ENCODE measurements at places on chromosomes 2 and 18.

GRCh38 chr2:166792808-166793207, 95.5 kb upstream of the XIRP2 start:
- no peak for DNase-seq

DNA sequence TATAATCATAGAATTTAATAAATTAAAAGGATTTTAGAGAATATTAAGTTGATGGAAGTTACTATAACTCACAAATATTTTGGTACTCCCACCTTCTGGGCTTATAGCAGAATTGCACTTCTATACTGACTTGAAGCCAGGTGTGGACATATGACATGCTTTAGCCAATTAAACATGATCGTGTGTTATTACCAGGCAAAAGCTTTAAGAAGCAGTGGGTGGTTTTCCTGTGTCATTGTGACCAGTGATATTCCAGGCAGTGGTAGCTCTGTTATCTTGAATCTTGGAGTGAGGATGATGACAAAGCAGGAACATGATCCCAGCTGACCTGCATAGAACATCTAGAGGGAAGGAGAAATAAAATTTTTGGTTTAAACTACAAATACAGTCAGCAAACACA, 370.9 kb upstream of the ZEB2 start:
- no peak for DNase-seq

DNA sequence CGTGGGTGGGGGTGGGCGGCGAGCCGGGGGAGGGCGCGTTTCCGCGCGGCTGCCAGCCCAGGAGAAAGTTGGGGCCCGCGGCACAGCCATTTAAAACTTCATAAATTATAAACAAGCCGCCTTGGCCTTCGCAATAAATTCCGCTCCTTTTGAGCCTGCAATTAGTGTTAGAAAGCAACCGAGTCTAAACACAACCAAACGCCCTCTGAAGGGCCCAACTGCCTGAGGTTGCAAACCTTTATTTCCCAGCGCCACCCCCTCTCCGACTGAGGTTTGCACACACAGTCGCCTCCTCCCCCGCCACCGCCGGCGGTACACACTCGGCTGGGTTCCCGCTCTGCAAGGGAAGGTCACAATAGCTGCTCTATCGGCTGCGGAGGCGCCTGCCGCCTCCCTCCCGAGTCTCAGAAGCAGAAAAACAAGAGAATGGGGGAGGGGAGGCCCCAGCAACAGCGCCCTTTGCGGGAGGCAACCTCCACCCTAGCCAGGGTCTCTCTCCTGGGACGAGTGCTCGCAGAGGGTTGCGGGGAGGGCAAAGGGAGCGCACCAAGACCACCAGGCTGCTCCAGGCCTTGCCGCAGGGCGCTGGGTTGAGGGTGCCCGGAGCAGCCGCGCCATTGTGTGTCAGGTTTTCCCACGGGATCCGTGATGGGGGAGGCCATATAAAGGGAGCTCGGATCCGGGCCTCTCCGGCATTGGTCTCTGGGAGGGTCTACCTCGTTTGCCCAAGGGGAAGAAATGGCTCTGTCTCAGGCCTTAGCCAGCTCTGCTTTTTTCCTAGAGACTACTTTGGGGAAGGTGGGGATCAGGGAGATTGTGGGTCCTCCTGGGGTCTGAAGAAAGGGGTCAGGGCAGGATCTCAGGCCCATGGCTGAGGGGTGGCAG, 13.4 kb upstream of the HOXD1 start:
- no peak for DNase-seq

DNA sequence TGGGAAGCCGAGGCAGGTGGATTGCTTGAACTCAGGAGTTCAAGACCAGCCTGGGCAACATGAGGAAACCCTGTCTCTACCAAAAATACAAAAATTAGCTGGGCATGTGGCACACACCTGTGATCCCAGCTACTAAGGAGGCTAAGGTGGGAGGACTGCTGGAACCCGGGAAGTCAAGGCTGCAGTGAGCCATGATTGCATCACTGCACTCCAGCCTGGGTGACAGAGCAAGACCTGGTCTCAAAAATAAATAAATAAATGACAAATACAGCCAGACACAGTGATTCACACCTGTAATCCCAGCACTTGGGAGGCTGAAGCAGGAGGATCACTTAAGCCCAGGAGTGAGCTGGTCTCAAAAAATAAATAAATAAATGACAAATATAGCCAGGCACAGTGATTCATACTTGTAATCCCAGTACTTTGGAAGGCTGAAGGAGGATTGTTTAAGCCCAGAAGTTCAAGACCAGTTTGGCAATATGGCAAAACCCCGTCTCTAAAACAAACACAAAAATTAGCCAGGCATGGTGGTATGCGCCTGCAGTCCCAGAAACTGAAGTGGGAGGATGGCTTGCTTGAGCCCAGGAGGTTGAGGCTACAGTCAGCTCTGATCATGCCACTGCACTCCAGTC, 6.2 kb downstream of the KANSL3 start:
- no peak for DNase-seq

DNA sequence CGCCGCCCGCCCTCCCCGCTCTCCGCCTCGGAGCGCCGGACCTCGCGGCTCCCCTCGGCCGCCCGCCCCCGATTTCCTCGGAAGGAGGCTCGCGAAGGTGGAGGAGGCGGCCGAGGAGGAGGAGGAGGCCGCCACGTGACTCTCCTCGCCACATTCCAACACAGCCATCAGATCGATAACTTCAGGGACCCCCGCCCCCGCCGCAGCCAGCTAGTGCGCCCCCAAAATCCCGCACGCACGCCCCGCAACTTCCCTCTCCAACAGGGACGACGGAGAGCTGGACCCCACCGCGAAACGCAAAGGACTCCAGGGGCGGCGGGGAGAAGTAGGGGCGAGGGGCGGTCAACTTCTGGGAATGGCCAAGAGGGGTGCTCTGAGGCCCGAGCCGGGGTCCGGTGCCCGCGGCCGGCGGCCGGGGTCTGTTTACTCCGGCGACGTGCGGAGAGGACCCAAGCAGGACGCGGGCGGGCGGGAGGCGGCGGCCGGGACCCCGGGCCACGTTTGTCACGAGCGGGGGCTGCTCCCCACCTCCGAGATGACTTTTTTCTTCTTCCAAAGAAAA, 2.0 kb downstream of the ZNF521 start:
- DNase-seq, result no peak

- peak; percentile 37 for DNase-seq
These were observed 266.5 kb downstream of the HRH4 start for GRCh38 chr18:24726727-24727492.

DNA sequence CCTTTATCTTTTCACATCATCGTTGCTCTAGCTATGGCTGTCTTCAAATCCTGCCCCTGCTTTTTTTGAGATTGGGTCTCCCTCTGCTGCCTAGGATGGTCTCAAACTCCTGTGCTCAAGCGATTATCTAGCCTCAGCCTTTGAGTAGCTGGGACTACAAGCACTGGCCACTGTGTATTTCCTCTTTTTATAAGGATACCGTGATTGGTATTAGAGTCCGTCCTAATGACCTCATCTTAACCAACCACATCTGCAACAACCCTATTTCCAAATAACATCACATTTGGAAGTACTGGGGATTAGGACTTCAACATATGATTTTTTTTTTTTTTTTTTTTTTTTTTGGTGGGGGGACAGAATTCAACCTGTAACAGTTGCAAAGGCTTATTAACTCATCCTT, 9.1 kb downstream of the RESP18 start:
- no peak for DNase-seq

GRCh38 chr2:106745468-106745867, 140.5 kb downstream of the ST6GAL2 start:
- DNase-seq, result no peak

GRCh38 chr2:237627441-237628246, at the start of gene LRRFIP1:
TSS of gene LRRFIP1 (plus strand) at chr2:237627587. CDS start at chr2:237627645, 58 bp downstream.
- no peak for DNase-seq

DNA sequence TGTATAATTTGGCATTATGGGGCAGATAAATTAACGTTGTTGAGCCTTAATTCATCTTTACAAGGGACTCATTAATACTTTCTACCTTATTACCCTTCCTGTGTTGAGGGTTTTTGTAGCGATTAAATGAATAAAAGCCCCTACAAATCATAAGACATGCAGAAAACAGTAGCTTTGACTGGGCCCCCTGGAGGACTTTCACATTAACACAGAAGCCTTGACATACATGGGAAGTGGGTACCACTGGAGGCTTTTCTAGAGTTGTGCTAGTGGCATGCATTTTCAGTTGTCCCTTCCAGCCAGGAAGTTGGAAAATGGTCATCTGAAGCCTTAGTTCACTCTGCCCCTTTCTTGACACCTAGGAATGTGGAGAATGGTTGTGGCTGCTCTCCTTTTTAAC, 30.2 kb downstream of the MTA3 start:
- DNase-seq, result no peak

DNA sequence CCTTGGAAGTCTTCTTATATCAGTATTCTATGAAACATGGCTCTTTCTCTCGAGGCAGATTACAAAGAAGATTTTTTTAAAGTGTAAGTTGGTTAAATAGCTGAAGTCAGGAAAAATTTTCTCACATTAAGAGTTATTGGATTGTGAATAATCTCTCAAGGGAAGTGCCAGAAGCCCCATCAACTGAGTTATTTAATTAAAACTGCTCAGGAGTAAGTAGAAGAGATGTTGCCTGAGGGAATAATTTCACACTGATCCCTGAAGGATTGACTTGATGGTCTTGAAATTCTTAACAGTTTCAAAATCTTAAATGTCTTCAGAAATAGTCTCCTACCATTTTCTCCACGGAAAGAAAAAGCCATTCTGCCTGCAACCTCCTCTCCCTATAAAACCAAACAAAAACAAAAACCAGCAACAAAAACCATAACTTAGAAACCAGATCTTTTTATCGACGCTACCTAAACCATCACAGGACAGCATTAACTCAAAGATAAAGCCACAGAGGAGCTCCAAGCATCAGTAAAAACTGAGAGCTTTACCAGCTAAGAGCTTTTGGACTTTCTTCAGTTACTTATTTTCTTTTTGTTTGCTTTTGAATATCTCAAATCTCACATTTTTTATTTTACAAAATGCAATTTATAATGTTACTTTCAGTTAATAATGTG, 12.9 kb downstream of the CD226 start:
- no peak for DNase-seq

- no peak for DNase-seq
These were observed 1454.0 kb upstream of the PIK3C3 start for GRCh38 chr18:40501026-40501425.

- no peak for DNase-seq
These were observed 65.8 kb upstream of the HS6ST1 start for GRCh38 chr2:128384446-128384845.

GRCh38 chr2:98552499-98553179, 55.7 kb downstream of the COA5 start:
- DNase-seq, result no peak

GRCh38 chr2:193294371-193294770, 1099.6 kb upstream of the TMEFF2 start:
- DNase-seq, result no peak

DNA sequence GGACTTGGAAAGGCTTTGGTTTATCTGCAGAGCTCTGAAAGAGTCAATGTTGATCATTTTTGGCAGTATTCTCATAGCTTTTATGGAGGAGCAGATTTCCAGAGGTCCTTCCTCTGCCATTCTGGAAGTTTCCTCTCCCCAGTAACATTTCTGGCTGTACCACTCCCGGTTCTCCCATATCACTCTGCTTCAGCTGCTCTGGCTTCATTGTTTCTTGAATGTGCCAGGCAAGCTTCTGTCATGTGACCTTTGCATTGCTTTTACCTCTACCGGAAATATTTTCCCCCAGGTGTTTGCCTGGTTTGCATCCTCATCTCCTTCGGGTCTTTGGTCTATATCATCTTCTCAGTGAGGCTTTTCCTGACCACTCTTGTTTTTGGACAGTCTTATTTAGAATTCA, 12.4 kb downstream of the PCYOX1 start:
- DNase-seq, result no peak

GRCh38 chr2:169909376-169909775, 82.1 kb downstream of the UBR3 start:
- no peak for DNase-seq

- no peak for DNase-seq
These were observed 374.8 kb upstream of the MYT1L start for GRCh38 chr2:2705871-2706270.

DNA sequence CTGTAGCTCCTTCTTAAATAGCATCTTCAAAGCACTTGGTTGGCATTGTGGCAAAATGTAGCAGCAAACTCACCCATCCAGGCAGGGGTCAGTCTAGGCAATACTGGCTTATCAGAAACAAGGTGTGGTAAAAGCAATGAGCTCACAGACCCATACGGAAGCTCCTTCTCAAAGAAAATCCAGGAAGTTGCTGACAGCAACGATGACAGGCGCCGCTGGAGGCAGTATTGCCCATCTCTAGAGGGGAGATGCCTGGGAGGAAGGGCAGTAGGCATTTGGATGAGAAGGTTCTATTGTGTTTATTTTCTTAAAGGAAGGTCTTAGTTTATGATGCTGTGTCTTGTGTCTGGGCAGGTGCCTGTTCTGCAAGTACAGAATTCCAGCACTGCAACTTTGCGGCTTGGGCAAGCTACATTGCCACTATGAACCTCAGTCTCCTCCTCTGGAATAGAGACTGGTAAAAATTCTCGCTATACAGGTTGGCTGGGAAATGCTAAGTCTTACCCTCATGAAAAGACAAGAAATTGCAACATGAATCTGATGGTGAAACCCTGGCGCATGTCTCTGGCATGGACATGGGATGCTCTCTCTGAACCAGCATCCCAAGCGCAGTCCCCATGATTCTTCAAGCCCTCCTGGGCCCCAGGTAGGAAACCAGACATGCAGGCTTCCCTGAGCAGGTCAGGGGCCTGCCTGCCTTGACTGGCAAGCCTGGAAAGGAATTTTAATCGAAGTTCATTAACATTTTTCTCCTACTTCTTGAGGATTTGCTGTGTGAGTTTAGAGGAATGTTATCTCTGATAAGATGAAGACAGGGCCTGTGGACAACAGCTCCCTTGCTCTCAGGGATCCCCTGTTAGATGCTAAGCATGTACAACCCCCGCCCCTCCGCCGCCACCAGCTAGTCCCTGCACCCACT, 156.0 kb downstream of the TFCP2L1 start:
- DNase-seq, result no peak

DNA sequence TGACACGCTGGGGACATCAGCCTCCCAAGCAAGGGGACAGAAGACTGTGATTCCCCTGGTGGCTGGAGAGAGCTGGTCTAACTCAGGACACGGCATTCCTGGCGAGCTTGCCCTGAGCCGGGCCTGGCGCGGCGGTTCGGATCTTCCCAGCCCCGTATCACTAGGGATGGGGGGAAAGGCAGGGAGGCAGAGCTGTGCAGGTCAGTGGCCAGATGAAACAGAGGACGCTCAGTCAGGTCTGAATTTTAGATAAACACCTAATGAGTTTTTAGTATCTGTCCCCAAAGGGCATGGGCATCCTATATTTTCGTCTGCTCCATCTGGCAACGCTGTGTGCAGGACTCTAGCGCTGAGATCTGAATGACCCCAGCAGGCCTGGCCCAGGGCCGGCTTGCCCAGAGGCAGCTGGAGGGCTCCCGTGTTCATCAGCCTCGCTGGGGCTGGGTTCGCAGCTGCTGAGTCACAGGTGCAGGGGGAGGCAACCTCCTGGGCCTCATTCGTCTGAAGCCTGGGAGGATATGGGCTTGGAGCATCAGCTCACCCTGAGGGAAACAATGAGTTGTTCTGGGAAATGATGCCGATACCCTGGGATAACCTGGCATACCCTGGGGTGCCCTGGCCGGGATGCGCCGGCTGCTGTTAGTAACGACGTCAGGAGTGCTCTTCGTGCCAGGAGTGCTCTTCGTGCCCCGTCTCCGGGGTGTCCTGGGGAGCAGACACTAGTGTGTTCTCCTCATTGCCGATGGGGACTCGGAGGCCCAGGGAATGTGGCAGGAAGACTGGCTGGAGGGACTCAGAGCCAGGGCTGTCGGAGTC, 48.1 kb upstream of the HPCAL1 start:
- no peak for DNase-seq

GRCh38 chr2:65731476-65731875, 299.1 kb upstream of the SPRED2 start:
- DNase-seq, result no peak

GRCh38 chr2:152655880-152656279, 61.4 kb downstream of the PRPF40A start:
- no peak for DNase-seq
